ENCODE measurements at places on chromosomes 2 and 18.

DNA sequence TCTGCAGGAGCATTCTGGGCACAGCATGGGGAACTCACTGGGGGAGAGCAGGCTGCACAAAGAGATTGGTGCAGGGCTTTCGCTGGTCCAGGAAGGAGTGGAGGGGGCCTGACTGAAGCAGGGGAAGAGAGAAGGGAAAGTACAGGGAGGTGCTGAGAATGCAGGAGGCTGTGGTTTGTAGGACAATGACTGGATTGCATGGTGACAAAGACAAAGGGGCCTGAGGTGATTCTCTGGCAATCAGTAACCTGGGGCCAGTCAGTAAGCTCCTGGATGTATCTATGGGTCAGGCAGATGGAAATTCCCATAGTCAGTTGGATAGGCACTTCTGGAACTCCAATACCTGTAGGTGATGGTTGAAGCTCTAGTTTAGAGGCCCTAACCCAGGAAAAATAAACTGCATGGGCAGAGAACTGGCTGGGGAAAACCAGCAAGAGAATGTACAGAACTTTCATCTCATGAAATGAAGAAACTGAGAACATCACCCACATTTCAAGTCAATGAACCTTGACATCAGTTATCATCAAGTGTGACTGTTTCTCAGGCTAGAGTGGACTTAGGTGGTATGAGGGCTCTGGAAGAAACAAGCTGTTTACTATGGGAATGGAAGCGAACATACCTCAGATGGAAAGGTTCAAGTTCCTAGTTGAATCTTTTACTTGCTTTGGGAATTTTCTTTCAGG, 193.2 kb downstream of the TPGS2 start:
- no peak for DNase-seq

DNA sequence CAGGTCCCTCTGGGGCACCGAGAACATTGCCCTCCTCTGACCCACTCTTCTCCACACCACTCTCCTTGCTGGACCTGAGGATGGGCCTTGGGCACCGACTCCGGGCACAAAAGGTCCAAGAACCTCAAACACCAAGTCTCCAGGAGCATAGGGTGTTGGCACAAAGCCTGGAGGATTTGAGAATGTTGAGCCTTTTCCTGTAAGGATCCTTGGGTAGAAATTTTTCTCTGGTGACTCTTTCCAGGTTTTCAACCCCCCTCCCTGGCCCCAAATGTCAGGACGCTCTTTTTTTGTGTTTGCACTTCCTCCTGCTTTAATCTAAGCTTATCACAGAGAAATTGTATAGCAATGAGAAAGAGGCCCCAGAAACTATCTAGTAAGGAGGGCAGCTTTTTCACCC, 9.2 kb downstream of the SPR start:
- no peak for DNase-seq

- no peak for DNase-seq
Measured at GRCh38 chr2:68734688-68735525, at the start of gene ARHGAP25. TSS of gene ARHGAP25 (plus strand) at chr2:68734811. CDS start at chr2:68735200, 389 bp downstream.

GRCh38 chr2:241225545-241225944, 37.1 kb downstream of the ANO7 start:
- DNase-seq: no peak

- no peak for DNase-seq
Measured at GRCh38 chr2:234846599-234847363, 105.0 kb upstream of the SH3BP4 start.

DNA sequence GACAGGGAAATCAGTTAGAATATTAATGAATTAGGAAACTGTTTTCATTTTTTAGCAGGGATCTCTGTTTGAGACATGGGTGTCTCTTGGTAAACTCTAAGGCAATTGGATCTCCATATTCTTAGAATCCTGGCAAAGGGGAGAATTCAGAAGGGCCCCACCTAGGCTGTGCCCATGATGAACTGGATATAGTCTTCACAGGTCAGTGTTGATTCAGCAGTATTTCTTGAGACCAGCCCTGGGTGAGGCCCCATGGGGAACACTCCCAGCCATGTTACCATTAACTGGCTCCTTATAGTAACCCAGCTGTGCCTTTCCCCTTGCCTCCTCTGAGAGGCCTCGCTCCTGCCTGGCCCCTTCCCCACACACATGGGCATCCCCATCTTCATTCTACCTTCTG, 76.7 kb downstream of the TCF7L1 start:
- DNase-seq: no peak

DNA sequence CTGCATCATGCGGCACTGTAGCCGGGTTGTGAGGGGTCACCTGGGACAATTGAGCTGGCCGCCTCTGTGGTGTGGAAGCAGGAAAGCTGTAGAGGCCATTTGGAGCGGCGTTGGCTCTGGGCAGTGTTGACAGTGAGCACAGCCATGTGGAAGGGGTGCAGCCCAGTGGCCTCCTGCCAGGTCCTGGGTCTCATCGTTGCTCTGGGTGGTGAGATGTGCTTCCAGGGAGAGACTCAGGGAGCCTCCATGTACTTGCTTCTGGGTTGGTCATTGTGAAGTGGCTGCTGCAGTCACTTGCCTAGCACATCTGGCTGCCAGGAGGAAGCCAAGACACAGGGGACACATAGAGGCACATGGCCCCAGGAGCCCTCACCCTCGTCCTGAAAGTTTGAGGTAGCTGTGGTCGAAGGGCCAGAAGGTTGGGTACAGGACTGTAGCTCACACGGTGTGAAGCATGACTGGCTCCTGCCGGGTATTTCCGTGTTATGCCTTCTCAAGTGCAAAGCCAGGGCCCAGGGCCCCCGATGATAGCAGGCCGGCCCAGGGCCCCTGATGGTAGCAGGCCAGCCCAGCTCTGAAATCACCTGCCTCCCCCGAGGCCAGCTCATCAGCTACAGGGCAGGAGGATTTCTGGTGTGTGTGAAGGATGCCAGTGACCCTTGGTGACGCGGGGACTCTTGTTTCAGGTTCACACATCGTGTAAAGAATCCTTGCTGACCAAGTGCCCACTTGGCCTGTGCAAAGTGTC, 82.6 kb downstream of the DGKD start:
- DNase-seq: no peak

DNA sequence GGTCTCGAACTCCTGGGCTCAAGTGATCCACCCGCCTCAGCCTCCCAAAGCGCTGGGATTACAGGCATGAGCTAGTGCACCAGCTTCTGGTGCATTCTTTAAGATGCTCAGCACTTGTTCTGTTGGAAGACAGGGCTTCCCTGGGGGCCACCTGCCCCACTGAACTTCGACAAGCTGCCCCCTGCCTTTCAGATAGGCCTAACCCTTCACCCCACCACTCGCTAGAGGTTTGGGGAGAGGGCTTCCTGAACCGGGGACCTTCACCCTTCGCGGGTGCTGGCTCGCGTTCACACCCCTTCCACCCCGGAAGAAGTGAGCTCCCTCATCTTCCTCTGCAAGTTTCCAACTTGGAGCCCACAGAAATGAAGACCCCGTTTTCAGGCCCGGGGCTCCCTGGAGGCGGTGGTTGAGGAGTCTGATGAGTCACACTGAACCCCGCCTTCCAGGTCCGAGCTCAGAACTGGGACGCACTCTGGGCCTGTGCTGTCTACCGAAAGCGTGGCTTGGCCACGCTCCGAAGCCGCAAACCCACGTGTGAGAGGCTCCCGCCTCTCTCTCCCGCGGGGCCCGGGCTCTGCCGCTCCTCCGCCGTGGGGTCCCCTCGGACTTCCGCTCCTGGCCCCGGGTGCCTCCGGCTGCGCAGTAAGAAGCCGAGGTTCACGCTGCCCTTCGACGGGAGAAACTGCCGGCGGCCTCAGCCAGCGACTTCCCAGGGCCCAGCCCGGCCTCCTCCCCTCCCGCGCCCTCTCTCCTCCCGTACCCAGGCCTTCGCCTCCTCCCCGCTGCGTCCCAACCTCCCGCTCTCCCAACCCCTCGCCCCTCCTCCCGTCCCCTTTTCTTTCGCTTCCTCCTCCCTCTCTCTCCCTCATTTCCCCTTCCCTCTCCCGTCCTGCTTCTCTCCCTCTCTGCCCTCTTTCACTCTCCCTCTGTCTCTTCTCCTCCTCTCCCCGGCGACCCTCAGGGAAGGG, 47.5 kb upstream of the SP3 start:
- no peak for DNase-seq

- DNase-seq: no peak
Measured at GRCh38 chr2:99888617-99889016, 253.8 kb downstream of the AFF3 start.

GRCh38 chr2:107743274-107743673, 83.4 kb upstream of the RGPD4 start:
- DNase-seq: no peak

- no peak for DNase-seq
Measured at GRCh38 chr2:191486584-191487320, 191.2 kb upstream of the NABP1 start.

DNA sequence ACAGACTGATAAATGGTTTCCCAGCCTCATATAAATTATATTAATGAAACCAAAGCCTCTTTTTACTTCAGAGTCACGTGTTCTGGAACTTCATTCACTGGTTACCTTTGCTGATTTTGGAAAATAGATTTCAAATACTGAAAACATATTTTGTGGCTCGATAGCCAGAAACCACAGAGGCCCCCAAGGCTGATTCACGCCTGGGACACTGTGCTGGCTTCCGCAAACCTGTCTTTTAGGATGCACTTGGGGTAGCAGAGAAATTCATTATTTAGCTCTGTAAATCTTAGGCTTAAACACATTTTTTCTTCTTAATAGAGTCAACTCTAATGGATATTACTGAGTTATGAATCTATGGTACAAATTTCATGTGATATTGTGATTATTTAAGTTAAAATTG, 90.7 kb upstream of the TMEM18 start:
- DNase-seq: no peak

GRCh38 chr2:57373530-57373929, 673.1 kb upstream of the VRK2 start:
- DNase-seq: no peak

- no peak for DNase-seq
Measured at GRCh38 chr2:210004881-210005280, 2.4 kb downstream of the RPE start.

DNA sequence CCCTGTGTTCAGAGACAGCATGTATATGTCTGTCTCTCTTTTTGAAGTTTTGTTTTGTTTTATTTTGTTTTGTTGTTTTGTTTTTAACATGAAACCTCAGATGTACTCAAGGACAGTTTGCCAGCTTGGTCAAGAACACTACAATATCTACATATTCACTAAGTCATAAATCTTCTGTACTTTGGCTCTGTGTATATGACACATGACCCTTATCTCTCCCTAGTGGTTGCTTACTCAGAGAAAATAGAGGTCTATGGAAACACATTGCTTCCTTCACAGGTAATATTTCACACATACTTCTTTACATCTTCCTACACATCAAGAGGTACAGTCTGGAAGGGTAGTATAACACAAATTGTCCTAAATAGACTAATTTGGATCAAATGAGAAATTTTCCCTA, 312.6 kb upstream of the VRK2 start:
- DNase-seq: no peak

DNA sequence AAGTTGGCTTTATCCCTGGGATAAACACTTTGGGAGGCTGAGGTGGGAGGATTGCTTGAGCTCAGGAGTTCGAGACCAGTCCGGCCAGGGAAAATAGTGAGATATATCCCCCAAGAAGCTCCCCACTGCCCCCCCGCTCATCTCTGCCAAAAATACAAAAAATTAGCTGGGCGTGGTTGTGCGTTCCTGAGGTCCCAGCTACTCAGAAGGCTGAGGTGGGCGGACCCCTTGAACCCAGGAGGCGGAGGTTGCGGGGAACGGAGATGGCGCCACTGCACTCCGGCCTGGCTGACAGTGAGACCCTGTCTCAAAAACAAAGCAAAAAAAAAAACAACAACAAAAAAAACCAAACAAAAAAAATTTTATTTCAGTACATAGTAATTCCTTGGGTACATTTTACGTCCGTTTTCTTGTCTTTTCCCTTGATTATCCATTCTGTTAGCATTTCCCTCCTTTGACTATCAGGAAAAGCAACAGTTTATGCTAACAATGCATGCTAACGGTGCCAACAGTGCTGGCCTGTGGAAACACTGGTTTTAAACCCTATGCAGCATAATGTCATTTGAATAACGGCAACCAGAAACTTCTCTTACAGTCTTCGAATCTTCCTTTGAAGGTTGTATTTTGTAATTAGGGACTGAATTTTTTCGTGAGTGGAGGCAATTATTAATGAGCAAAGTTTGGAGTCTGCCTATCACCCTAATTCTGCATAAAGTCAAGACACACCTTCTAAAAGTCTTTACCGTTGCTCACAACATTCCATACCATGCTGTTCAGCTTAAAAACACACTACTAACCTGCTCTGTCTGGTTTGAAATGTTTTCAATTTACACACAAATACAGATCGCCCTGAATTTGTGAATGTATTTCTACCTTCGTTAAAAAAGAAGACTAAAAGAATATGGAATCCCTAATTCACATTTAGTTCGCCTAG, 721 bp upstream of the MIB1 start:
- DNase-seq: no peak

DNA sequence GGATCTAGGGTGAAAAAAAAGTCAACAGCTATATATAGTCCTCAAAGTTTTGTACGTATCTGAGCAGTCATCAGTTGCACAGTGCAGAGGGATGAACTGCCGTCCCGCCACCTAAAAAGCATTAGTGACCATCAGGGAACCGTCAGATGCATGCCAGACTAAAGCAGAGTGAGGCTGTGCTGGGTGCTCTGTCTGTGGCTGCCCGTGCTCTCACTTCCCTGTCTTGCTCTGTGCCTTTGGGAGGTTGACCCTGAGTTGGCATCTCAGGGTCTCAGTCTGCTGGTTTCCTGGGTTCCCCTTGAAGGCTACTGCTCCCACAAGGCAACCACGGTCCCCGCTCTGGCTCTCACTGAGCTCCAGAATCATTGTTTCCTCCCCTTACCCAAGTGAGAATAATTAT, 11.1 kb downstream of the CLUL1 start:
- DNase-seq: no peak

DNA sequence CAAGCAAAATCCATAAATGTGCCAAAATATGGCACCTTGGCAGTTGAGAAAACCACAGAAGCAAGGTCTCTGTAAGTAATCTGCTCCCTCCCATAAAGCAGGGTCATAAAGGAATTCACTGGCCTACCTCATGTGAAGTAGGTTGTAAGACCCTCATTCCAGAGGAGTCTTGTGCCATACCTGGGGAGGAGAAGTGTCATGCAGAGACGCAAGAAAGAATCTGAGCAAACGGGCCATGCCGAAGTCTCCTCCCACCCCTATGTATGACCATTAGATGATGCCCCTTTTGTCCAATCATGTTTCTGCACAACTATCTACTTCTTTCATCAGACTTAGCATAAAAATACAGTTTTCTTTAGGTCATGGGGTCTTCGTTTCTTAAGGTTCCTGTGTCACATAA, 14.6 kb downstream of the NMUR1 start:
- DNase-seq: no peak

DNA sequence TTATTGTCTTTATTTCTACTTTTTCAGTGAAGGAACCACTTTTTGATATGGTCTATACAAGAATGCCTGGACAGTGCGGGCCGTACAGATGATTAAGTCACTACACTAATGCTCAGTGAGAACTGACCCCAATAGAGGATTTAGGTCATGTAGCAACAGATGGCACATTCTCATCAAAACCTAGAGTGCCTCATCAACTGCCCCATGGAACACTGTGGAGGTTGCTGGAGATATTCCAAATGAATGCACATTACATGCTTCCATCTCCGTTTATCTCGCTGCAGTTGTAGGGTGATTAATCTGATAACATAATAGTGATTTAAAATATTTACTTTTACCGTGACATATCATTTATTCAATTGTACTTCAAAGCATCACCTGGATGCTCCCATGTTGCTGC, 41.8 kb upstream of the COPS8 start:
- DNase-seq: no peak

All from NCI-H1694 (cell line).